ENCODE measurements at places on chromosomes 1 and 21.

- DNase-seq, result no peak
Observed at GRCh38 chr1:225712391-225712790, 59.5 kb upstream of the ENAH start.

DNA sequence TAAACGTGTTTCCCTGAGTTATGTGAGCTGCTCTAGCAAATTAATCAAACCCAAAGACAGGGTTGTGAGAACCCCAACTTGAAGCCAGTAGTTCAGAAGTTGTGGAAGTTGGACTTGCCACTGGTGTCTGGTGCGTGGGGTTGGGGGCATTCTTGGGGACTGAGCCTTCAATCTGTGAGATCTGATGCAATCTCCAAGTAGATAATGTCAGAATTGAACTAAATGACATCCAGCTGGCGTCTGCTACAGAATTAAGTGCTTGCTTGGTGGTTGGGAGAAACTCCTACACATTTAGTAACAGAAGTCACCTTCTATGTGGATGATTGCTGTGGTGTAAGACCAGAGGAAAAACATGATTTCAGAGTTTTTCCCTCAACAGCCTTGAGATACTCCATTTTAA, 207.4 kb downstream of the FGGY start:
- no peak for DNase-seq

DNA sequence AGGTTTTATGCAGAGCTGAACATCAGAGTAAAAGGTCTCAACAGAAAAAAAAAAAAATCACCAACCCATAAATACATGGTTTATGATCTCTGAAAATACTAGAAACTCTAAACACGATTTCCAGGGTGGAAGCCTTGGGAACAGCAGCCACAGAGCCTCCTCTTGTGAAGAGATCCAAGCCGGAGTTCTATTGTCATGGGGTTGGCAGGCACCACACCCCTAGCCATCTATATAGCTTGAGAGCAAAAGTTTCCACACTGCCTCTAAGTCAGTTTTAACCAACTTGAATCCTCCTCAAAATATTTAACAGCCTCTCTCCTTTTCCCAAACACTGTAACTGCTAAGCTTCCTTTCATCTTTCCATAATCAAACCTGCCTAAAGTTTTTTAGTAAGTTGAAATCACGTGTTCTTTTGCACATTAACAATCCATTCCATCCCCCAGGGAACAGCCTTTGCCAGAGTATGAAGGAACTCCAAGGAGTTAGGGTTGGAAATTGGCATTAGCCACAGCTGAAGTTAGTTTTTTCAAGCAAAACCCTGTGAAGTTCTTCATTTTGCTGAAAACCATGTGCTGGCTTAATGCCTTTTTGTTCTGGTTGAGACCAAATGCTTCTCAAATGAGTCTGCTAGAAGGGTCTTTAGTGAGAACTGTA, 13.8 kb upstream of the SEC16B start:
- DNase-seq, result no peak

- DNase-seq, result no peak
Observed at GRCh38 chr1:177645491-177646190, 324.2 kb downstream of the SEC16B start.

GRCh38 chr1:111190931-111191451, 9.5 kb downstream of the DENND2D start:
- no peak for DNase-seq

- no peak for DNase-seq
Observed at GRCh38 chr1:87794788-87795614, 466.3 kb downstream of the LMO4 start.

- no peak for DNase-seq
Observed at GRCh38 chr1:81111818-81112217, 688.9 kb upstream of the ADGRL2 start.

- DNase-seq, result no peak
Observed at GRCh38 chr1:33307494-33307864, 13.4 kb downstream of the A3GALT2 start.

GRCh38 chr1:90371448-90371813, 345.7 kb downstream of the BARHL2 start:
- DNase-seq, result no peak

GRCh38 chr1:201740086-201740541, 88.8 kb upstream of the IPO9 start:
- no peak for DNase-seq

DNA sequence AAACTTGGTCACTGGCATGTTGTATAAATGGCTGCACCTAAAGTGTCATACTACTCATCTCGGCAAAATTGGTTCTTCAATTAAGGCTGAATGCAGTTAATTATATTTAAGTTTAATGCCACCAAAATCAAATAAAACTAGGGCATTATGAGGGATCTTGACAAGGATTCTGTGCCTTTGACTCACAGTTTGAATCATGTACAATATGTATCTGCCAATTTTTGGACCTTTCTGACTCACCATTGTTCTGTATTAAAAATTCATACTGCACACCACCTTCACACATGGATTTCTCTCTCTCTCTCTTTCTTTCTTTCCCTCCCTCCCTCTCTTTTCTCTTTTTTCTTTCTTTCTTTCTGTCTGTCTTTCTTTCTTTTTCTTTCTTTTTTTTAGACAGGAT, 14.1 kb upstream of the STXBP3 start:
- no peak for DNase-seq

GRCh38 chr1:31860581-31860980, 44.8 kb upstream of the SPOCD1 start:
- no peak for DNase-seq

DNA sequence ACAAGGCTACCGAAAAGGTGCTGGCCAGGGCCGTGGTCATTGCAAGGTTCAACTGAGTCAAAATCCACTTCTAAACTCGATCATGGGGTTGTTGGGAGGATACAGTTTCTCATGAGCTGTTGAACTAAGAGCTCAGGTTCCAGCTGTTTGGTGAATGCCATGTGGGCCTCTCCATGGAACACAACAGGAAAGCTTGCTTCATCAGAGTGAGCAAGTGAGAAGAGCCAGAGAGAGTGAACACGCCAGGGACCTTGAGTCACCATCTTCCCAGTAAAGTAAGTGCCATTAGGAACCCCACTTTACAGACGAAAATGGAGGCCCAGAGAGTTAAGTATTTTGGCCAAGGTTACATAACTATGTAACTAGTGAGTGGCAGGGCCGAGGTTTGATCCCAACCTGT, 475.1 kb upstream of the VAMP3 start:
- no peak for DNase-seq

- DNase-seq, result no peak
Observed at GRCh38 chr1:199152676-199153075, 513.8 kb downstream of the PTPRC start.

DNA sequence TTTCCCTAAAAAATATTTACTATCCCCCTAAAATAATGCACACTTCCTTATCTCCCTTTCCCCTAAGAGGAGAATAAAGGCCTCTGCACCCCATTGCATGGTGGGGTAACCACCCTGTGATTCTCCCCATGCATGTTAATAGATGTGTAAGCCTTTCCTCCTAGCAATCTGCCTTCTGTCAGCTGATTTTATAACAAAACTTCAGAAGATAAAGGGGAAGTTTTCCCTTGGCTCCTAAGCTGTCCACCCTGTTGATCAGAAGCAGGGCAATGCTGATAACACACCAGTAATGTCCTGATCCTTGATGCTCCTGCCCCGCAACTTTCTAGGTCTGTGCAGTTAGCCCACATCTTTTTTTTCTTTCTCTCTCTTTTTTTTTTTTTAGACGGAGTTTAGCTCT, 11.4 kb upstream of the RNF187 start:
- DNase-seq, result no peak

Data from hematopoietic multipotent progenitor cell treated with erythropoietin and hydrocortisone succinate and interleukin-3 and kit ligand, for 15 days (in vitro differentiated cells).